ENCODE measurements at places on chromosomes 6 and 20. TPM values are rescaled to one million over a fixed set of nuclear protein-coding genes. Genes with fewer than 3 reads are reported as not detected.

MPIG6B gene
- total RNA-seq: 0.15 TPM

DNA sequence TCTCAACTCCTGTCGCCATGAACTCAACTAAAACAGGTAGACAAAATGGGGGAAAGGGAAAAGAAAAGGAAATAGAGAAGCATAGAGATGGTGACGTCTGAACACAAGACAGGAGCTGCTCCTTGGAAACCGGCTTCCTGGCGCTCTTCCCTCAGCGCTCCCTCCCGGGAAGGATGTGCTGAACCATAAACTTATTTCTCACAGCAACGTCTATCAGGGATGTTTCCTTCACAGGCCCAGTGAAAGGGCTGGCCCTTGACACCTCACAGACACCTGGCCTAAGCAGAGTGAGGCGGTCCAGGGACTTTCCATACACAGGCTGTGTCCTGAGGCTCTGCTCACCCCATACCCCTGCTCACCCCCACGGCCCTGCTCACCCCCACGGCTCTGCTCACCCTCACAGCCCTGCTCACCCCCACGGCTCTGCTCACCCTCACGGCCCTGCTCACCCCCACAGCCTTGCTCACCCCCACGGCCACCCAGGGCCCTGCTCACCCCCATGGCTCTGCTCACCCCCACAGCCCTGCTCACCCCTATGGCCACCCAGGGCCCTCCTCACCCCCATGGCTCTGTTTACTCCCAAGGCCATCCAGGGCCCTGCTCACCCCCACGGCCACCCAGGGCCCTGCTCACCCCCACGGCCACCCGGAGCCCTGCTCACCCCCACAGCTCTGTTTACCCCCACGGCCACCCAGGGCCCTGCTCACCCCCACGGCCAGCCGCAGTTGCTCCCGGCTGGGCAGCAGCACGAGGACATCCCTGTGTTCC, 653 bp downstream of the FRMD1 start:
- no peak for DNase-seq

GRCh38 chr6:65259982-65260381, 447.0 kb downstream of the EYS start:
- no peak for DNase-seq

SPATA25 gene
- 0.84 TPM for total RNA-seq

DNA sequence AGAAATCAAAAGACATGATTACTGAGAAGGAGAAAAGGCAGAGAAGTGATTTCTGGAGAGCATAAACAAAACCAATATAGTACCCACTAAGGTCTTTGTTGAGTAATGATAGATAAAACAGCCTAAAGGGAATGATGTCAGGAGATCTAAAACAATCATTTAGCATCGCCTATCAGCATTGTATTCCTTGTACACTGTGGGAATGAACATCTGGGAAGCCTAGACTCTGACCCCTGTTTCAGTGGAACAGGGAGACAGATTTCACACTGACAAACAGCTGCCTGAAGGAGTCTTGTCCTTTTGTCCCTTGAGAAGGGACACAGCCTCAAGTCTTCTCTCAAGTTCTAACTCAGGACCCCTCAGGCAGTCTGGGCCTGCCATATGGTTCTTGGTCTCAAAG, 1.7 kb downstream of the ASIP start:
- no peak for DNase-seq

GRCh38 chr6:134920422-134920821, 29.5 kb downstream of the ALDH8A1 start:
- no peak for DNase-seq

- DNase-seq: no peak
Observed at GRCh38 chr6:132751306-132751705, 6.4 kb downstream of the VNN2 start.

DNA sequence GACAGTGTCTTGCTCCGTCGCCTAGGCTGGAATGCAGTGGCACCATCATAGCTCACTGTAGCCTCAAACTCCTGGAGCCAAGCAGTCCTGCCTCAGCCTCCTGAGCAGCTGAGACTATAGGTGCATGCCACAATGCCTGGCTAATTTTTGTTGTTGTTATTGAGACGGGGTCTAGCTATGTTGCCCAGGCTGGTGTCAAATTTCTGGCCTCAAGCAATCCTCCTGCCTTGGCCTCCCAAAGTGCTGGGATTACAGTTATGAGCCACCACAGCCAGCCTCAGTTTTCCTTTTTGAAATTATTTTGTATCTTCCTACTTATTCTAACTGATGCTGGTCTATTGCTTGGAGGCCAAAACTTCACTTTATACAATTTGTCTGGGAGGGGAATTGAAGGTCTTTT, 436.1 kb downstream of the UTRN start:
- DNase-seq: no peak
